ENCODE measurements at places on chromosomes 12 and 14.

- no peak for DNase-seq
Observed at GRCh38 chr12:51821440-51822260, 26.9 kb downstream of the FIGNL2 start.

DNA sequence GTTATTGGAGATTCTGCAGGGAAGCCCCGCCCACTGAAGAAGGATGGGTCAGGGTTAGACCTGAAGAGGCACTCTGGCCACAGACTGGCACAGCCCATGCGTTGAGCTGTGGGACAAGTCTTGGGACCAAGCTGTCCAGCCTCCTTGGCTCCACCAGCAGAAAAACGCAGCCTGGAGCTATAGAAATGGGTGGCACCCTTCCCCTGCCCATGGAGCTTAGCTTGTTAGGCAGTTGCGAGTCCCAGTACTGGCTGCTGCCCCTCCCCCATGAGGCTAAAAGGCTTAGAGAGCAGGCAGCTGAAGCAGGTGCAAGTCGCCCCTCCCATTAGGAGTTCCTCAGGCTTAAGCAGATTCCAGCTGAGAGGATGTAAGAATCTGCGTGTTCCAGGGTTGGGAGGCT, 1124.0 kb upstream of the TMEM132C start:
- DNase-seq, result no peak

GRCh38 chr12:109912855-109913321, 12.8 kb downstream of the TCHP start:
- no peak for DNase-seq

DNA sequence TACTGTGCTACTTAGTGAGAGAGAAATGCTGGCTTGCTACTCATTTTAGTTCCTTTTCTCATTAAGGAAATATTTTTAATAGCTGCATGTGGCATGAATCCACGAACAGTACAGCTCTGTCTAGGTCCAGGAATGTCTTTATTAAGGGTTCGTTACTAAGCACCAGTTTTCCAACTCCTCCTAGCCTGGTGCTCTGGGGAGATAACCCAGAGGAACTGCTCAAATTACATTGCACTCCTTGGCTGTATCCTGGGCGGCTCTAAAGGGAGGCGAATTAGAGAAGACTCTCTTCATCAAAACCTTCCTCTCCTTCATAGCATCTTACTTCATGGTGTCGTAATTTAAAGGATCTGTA, 101.3 kb downstream of the PPM1A start:
- DNase-seq, result no peak

- no peak for DNase-seq
Observed at GRCh38 chr12:45458854-45459807, 243.2 kb downstream of the ANO6 start.

GRCh38 chr12:38629064-38629463, 276.3 kb downstream of the CPNE8 start:
- DNase-seq, result no peak

DNA sequence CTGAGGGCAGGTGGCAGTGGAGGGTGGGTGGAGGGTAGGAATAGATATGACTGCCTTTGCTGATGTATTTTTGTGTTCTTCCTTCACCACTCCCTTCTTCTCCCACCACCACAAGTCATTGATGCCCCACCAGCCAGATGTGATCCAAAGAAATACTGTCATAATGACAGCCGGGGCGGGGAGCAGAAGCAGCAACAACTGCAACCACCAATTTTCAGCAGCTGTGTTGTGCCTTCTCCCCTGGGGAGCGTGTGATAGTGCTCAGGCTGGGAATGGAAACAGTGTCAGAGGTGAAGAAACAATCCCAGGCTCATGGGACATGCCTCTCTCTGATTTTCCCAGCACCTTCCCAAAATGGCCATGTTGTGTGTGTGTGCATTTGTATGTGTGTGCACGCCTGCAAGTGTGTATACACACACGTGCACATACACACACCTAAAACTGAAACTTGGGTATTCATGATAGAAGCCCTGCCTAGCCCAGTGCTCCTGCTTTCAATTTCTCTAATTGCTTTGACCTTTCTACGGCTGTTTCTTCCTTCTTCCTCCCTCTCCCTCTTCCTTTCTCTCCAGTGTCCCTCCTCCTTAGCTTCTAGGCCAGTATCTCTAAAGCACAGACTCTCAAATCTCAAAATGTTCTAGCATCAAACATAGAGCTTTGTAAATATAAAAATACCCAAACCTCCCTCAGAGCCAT, 299.2 kb upstream of the FKBP4 start:
- no peak for DNase-seq

GRCh38 chr14:62916551-62916950, 128.7 kb downstream of the KCNH5 start:
- DNase-seq, result no peak

GRCh38 chr12:14937689-14938088, 648 bp downstream of the ERP27 start:
- no peak for DNase-seq

DNA sequence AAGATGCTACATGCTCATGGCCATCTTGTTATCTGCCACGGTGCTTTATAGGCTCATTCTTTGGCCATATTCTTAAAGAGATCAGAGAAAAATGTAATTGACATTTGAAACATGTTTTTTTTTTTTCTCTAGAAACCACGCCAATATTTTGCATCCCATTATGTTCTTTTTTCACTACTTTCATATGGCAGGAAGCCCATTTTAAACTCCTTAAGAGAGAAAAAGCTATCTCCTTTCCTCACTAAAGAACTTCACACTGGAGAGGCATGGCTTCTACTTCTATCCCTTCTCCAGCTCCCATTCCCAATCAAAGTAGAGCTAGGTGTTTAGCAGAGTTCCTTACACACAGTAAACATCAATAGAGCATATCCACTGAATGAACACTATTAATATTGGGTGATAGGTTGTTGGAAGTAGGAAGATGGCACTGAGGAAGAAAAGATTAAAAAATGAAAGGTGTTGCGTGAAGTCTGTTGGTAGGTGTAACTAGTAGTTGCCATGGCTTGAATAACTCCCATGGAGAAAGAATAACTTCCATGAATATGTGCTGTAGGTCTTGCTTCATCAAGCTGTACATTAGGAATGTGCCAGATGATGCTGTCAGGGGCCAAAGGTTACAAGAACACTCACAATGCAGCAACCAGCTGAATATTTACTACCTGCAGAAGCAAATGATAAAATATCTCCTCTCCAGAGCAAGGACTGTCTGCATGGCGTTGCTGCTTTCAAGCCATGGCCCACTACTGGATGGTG, 178.8 kb downstream of the STXBP6 start:
- no peak for DNase-seq

DNA sequence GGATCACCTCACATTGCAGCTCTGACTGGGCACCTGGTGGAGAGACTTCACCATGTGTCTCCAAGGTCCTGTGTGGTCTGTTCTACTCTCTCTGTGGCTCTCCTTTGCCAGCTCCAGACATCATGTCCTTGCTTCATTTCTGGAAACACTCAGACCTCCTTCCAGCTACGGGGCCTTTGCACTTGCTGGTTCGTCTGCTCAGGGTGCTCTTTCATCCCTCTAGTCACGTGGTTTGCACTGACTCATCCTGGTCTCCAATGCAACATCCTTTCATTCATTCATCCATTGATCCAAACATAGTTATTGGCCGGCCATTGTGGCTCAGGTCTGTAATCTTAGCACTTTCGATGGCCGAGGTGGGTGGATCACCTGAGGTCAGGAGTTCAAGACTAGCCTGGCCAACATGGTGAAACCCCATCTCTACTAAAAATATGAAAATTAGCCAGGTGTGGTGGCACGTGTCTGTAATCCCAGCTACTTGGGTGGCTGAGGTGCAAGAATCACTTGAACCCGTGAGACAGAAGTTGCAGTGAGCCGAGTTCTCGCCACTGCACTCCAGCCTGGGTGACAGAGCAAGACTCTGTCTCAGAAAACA, 23.9 kb upstream of the CCDC63 start:
- no peak for DNase-seq

GRCh38 chr12:33703221-33703620, 263.6 kb upstream of the SYT10 start:
- no peak for DNase-seq

- no peak for DNase-seq
Observed at GRCh38 chr14:36659822-36660735, 1.6 kb upstream of the PAX9 start.

GRCh38 chr12:113853491-113853890, 112.6 kb downstream of the RBM19 start:
- DNase-seq, result no peak

DNA sequence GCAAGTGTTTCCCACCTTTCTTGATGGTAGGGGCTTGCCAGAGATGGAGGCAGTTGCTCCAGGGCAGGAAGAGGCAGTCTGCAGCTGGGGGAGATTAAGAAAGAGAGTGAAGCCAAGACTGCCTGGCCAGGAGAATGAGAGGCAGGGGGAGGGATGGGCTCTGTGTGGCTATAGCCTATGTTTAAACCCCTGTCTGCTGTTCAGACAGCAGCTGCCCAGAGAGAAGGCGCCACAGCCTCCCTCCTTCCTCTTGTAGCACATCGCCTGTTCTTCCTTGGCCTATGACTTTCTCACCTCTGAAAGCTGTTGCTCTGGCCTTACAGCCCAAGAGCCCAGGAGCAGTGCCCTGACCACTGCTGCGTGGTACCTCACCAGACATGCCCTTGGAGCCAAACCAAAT, 61.7 kb downstream of the EMP1 start:
- DNase-seq, result no peak

GRCh38 chr12:2283916-2284315, 231.1 kb downstream of the CACNA1C start:
- no peak for DNase-seq

- DNase-seq, result no peak
Observed at GRCh38 chr12:1620092-1620491, 8.9 kb upstream of the WNT5B start.

DNA sequence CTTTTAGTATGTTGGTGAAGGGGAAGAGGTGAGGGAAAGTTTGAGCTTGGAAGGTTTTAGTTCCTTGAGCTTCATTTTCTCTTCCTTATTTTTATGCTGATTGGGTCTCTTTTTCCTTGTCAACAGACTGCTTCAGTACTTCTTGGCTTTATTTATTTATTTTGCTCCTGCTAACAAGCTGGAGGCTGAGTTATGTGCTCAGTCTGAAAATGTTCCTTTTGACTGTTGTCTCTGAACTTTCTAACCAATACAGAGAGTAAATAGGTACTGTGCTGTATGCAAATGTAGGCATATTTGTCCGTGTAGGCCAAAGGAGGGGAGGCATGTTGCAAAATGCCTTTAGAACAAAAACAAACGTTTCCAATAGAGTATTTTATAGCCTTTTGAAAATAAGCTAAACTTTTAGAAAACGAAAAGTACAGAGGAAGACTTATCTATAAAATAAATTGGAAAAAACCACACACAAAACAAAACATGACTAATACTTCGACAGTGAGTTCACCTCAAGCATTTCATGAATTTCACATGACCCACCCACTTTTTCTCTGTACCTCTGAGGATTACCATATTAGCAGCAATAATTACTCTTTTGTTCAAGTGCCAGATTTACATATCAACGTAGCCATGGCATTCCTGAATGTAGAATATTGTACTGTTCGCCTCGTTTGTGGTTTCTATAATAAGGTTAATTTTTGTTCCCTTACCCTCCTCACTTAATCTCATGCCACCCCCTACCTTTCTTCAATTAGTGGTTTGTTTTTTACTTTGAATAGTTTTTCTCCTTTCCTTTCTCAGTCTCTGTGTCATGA, 4.7 kb upstream of the CREBL2 start:
- DNase-seq, result peak; percentile 11

DNA sequence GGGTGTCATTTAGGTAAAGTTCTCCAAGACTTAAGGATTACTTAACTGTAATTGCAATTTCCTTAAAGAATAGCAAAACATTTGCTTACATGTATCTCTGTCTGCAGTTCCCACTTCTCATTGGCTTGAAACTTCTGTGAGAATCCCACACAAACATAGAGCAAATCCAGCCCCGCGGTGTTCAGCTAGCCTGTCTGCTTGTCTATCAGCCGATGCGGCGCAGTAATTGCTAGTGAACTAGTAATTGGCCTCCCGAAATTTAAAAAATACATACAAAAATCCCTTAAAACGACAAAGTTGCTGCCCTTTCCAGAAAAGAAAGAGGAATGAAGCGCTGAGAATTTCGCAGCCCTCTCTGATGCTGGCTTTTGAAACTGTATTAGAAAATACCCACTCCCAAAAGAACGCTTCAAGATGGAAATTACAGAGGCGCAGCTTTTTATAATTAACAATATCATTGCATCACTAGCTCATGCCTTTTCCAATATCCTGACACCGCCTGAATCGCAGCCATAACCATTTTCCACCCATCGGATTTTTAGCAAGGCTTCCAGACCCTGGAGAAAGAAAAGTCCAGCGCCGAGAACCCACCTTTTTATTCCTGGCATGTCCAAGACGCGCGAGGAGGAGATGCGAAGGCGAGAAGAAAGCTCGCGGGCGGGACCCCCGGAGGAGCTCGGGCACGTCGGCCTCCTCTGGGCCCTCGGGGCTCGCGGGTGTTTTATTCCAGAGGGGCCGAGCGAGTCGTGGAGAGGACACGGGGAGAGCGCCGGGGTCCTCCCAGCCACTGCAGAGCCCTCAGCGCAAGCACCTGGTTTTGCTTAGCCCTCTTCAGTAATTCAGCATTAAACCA, 646 bp downstream of the FBLN5 start:
- no peak for DNase-seq
